Aorta (tissue), 5 donors: ENCODE measurements at places on chromosomes 3 and 15. TPM values are rescaled to one million over a fixed set of nuclear protein-coding genes. Genes with fewer than 3 reads are reported as not detected.
A peak's percentile ranks its signal among the peaks of the same experiment; 100 is the strongest.

DNA sequence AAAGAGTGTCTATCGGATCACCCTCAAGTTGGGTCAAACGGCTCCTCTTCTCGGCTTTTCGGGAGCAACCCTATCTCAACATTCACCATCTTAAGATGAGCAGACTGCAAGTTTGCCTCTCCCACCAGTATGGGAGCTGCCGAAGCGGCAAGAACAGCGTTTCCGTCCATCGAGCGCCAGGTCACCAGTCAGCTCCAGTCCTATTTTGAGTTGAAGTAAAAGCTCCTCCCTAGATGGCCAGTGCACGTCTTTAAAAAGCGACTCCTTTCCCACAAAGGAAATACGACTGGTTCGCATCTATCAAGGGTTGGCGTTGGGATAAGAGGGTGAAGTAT, 369 bp upstream of the U2SURP start:
- peak overlapping the region; percentile 65 for H3K27ac ChIP-seq
- peak overlapping the region; percentile 79 for H3K4me3 ChIP-seq
- H3K36me3 ChIP-seq: no peaks in the 10 kb centered on the region
- DNase-seq: no peak
- peaks cover 2% of the 10 kb centered on the region for H3K4me1 ChIP-seq
- H3K27me3 ChIP-seq: no peaks in the 10 kb centered on the region

DNA sequence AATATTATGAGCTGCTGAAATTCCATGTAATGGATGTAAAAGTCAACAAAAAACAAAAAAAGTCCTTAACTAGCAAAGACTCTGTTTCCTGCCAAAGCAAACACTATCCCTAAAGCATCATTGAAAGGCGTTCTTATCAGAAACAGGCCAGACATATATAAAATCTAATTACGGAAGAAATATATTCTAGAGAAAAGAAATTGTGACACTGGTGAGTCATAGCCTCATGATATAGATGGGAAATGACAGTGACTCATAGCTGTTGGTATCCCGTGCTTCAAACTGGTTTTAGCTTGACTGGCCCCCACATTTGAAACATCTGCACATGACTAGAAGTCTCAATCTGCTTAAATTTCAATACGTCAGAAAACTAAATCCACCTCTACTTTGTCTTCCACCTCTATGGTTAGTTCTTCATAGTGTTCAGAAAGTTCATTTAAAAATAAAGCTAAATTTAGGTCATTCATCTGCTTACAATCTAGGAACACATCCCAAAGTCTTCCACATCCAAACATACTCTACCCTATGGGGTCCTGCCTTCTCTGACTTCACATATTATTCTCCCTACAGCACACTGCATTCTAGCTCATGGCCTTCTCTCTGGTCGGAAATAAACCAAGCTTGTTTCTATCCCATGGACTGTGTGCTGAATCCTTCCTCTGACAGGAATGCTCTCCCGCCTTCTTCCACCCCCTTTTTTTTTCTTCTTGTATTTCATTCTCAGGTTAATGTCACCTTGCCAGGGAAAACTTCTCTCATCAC, 456.3 kb upstream of the ARRDC4 start:
- no peaks in the 10 kb centered on the region for H3K4me1 ChIP-seq
- H3K36me3 ChIP-seq: no peaks in the 10 kb centered on the region
- H3K27ac ChIP-seq: no peak overlapping the region
- no peaks in the 10 kb centered on the region for H3K27me3 ChIP-seq
- DNase-seq: no peak

DNA sequence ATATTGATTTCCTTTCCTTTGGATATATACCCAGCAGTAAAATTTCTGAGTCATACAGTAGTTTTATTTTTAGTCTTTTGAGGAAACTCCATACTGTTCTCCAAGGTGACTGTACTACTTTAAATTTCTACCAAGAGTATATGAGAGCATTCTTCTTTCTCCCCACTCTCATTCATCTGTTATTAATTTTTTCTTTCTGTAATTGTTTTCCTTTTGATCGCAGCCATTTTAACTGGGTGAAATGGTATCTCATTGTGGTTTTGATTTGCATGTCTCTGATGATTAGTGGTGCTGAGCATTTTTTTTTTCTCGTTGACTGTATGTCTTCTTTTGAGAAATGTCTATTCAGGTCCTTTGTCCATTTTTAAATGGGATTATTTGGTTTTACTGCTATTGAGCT, 18.3 kb upstream of the VGLL3 start:
- no peaks in the 10 kb centered on the region for H3K4me1 ChIP-seq
- no peak for DNase-seq
- no peaks in the 10 kb centered on the region for H3K36me3 ChIP-seq
- no peak overlapping the region for H3K4me3 ChIP-seq
- H3K27me3 ChIP-seq: no peaks in the 10 kb centered on the region

The NT5DC2 gene
- 29.6 TPM for total RNA-seq

The TMEM115 gene
- total RNA-seq: 27.8 TPM

The CCDC80 gene
- total RNA-seq: 241 TPM

- DNase-seq: no peak
- H3K4me1 ChIP-seq: no peaks in the 10 kb centered on the region
- H3K27me3 ChIP-seq: no peaks in the 10 kb centered on the region
- no peak overlapping the region for H3K27ac ChIP-seq
- no peaks in the 10 kb centered on the region for H3K36me3 ChIP-seq
Measured at GRCh38 chr3:29914861-29915524, 634.1 kb downstream of the RBMS3 start.

DNA sequence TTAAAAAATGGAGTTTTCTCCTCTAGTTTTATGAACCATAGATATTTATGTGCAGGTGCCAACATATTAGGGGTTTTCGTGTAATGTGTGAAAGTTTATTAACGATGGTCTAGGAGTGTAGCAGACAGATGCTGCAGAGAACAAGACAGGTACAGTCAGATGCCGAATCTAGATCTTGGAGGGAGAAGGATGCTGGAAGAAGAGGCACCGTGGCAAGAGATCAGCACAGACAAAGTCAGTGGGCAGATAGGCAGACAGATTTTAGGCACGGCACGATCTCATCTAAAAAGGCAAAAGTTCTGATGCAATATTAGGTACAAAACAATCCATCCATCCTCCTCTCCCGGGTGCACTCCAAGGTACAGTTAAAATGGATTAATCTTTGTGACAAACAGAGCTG, 161.6 kb downstream of the TIGIT start:
- H3K27ac ChIP-seq: no peak overlapping the region
- peaks cover 4% of the 10 kb centered on the region for H3K4me1 ChIP-seq
- H3K4me3 ChIP-seq: peak overlapping the region; percentile 98
- H3K27me3 ChIP-seq: no peaks in the 10 kb centered on the region
- H3K36me3 ChIP-seq: no peaks in the 10 kb centered on the region
- DNase-seq: no peak

- no peaks in the 10 kb centered on the region for H3K27me3 ChIP-seq
- H3K27ac ChIP-seq: no peak overlapping the region
- no peaks in the 10 kb centered on the region for H3K36me3 ChIP-seq
- peaks cover 7% of the 10 kb centered on the region for H3K4me1 ChIP-seq
- DNase-seq: no peak
- H3K4me3 ChIP-seq: no peak overlapping the region
Measured at GRCh38 chr3:37660782-37661181, 200.9 kb upstream of the CTDSPL start.

DNA sequence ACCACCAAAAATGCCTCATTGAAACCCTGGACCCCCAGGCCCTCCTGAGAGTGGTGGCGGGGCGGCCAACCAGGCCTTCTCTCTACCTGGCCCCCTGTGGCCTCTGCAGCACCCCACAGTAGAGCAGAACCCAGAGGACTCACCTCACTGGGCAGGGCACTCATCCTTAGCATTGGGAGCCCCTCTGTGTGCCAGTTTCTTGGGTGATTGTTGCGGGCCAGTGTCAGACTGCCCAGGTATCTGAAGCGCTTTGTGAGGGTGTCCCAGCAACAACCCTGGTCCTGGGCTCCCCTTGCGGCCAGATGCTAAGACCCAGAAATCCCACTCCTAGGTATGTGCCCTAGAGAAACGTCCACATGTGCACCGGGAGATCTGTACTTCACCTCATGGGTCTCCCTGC, 20.7 kb upstream of the MRPS22 start:
- no peaks in the 10 kb centered on the region for H3K4me1 ChIP-seq
- no peak for DNase-seq
- H3K36me3 ChIP-seq: no peaks in the 10 kb centered on the region
- no peak overlapping the region for H3K4me3 ChIP-seq
- no peaks in the 10 kb centered on the region for H3K27me3 ChIP-seq
- H3K27ac ChIP-seq: no peak overlapping the region

The PRSS50 gene
- not detected for total RNA-seq

- no peaks in the 10 kb centered on the region for H3K27me3 ChIP-seq
- H3K36me3 ChIP-seq: no peaks in the 10 kb centered on the region
- H3K27ac ChIP-seq: no peak overlapping the region
- H3K4me1 ChIP-seq: peaks cover 3% of the 10 kb centered on the region
Measured at GRCh38 chr3:12638105-12638504, 25.8 kb downstream of the RAF1 start.

DNA sequence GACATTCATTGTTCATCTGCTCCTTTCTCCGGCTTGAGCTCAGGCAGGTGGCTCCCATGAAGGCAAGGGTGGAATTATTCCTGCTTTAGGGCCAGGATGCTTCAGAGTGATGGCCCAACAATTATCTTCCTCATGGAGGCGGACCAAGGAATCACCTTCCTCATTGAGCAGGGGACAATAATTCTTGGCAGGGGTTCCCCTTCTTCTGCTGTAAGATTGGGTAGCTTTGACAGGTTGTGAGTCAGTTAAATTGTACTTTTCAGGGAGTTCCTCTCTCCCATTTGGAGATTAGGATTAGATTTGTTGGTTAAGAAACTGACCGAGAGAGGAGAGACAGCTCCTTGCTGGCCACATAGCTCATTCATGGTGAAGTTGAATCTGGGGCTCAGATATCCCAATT, 31.4 kb upstream of the CD47 start:
- no peak for DNase-seq
- no peaks in the 10 kb centered on the region for H3K36me3 ChIP-seq

DNA sequence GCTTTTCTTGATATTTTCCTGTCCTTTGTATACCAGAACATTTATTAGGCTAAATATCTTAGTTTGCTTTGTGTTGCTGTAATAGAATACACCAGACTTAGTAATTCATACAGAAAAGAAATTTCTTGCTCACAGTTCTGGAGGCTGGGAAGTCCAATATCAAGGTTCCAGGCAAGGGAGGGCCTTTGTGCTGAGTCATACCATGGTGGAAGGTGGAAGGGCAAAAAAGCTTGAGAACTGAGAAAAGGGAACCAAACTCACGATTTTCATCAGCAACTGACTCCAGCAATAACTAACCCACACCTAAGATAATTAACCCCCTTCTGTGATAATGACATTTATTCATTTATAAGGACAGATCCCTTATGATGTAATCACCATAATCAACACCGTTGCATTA, 496.9 kb upstream of the SUCLG2 start:
- no peaks in the 10 kb centered on the region for H3K4me1 ChIP-seq
- no peak overlapping the region for H3K27ac ChIP-seq
- DNase-seq: no peak

DNA sequence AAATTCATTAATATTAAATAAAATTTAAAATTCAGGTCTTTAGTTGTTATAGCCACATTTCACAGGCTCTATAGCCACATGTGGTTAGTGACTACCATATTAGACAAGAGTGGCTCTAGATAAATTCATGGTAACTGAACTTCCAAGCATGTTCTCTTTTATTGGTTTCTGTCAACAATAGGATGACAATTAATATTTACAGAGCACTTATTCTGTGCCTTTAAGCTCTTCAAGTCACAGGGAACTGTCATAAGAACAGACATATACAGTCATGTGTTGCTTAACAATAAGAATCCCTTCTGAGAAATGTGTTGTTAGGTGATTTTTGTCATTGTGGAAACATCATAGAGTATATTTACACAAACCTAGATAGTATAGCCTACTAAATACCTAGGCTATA, 38.8 kb upstream of the SLC25A36 start:
- no peak overlapping the region for H3K27ac ChIP-seq
- DNase-seq: no peak
- no peaks in the 10 kb centered on the region for H3K27me3 ChIP-seq
- no peak overlapping the region for H3K4me3 ChIP-seq

DNA sequence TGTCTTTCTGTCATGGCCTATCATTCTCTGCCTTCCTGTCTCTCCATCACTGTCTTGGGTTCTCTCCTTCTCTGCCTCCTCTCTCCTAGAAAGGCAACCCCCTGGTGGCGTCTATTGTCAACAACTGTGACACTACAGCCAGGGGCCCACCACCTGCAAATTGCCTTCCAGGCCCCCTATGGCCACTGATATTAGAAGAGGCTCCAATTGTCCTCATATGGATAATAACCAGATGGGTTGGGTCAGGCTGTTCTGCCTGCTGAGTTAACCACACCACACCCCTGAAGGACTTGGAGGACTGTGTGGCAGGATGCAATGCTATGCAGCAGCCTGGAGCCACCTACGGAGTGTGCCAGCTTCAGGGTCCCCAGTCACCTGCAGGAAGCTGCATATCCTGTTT, 665.0 kb downstream of the NTRK3 start:
- H3K27ac ChIP-seq: no peak overlapping the region
- H3K4me1 ChIP-seq: no peaks in the 10 kb centered on the region
- no peak for DNase-seq
- no peaks in the 10 kb centered on the region for H3K27me3 ChIP-seq

GRCh38 chr3:120762615-120763014, 20.1 kb downstream of the GTF2E1 start:
- no peak overlapping the region for H3K4me3 ChIP-seq
- H3K27me3 ChIP-seq: no peaks in the 10 kb centered on the region
- DNase-seq: no peak
- H3K27ac ChIP-seq: no peak overlapping the region

- H3K27ac ChIP-seq: no peak overlapping the region
- H3K27me3 ChIP-seq: no peaks in the 10 kb centered on the region
- no peaks in the 10 kb centered on the region for H3K36me3 ChIP-seq
- no peak overlapping the region for H3K4me3 ChIP-seq
- DNase-seq: no peak
- no peaks in the 10 kb centered on the region for H3K4me1 ChIP-seq
Measured at GRCh38 chr15:29795610-29796009, 26.7 kb downstream of the TJP1 start.

GRCh38 chr3:12395349-12396012, 88.8 kb upstream of the TSEN2 start:
- H3K4me3 ChIP-seq: no peak overlapping the region
- H3K27ac ChIP-seq: no peak overlapping the region

- H3K4me1 ChIP-seq: peaks cover 27% of the 10 kb centered on the region
- H3K27ac ChIP-seq: peak overlapping the region; percentile 48
- H3K27me3 ChIP-seq: no peaks in the 10 kb centered on the region
- no peaks in the 10 kb centered on the region for H3K36me3 ChIP-seq
- no peak for DNase-seq
Measured at GRCh38 chr15:62545467-62546227, 380.6 kb upstream of the C2CD4B start.

DNA sequence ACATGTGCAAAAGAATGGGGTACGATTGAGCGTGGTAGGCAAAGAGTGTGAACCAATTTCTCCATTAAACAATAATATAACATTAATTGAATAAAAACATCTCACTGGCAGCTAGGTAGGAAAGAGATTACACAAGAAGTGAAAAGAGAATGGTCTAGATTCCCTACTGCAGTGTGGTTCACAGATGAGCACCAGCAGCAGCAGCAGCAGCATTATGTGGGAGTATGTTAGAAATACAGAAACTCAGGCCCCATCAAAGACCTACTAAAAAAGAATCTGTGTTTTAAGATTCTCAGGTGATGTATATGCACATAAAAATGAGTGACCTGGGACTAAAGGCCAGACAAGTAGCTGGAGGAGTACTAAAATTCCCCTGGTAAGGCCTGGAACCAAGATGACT, 118.2 kb downstream of the ADAM10 start:
- no peaks in the 10 kb centered on the region for H3K36me3 ChIP-seq
- H3K4me3 ChIP-seq: no peak overlapping the region
- DNase-seq: no peak
- H3K4me1 ChIP-seq: no peaks in the 10 kb centered on the region

The SLC12A8 gene
- total RNA-seq: 1.4 TPM

GRCh38 chr15:89244574-89244903, 760 bp downstream of the FANCI start:
- H3K4me1 ChIP-seq: no peaks in the 10 kb centered on the region
- peak overlapping the region; percentile 71 for H3K4me3 ChIP-seq

The KIAA1143 gene
- total RNA-seq: 33.0 TPM

The TMA7 gene
- 114 TPM for total RNA-seq
